ENCODE measurements at places on chromosomes 3 and 15. TPM values are rescaled to one million over a fixed set of nuclear protein-coding genes. Genes with fewer than 3 reads are reported as not detected.

- no peak for DNase-seq
These were observed 630.9 kb downstream of the PYDC2 start for GRCh38 chr3:192091831-192092230.

DNA sequence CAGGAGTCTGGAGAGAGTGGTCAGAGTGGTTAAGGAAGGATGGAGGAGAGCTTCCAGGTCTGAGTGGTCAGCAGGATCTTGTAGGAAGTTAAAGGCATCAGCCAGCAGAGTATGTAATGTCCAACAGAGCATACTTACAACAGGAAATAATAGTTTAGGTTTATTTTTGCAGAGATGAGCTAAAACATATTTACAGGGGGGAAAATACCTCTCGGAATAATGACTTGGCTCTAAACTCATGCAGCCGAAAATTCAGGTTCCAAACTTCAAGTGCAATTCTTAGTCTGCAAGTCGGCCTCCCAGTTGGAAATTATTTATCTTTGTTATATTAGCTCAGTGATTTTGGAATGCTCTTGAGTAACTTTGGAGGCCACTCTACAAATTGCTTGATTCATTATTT lies 385.0 kb upstream of the C2CD4B start:
- no peak for DNase-seq

- no peak for DNase-seq
These were observed 26.6 kb downstream of the ILDR1 start for GRCh38 chr3:121995161-121996137.

DNA sequence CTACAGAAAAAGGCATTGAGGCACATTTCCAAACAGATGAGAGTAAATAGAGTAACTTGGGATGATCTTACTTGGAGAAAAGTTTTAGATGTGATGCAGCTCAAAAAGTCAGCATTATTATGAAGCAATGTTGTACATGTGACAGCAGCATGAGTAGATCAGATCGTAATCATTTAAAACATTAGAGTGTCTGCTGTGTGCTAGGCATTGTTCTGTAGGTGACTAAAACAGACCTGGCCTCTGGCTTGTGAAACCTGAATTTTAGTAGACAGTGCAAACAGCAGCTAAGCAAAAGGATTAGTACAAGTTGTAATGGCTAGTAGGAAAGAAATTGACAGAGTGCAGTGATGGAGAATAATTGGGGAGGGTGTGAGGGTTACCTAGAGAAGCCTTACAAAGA lies 15.1 kb downstream of the UBE2E1 start:
- DNase-seq: no peak

GRCh38 chr15:81643771-81644170 lies 269.8 kb upstream of the TMC3 start:
- DNase-seq: no peak

DNA sequence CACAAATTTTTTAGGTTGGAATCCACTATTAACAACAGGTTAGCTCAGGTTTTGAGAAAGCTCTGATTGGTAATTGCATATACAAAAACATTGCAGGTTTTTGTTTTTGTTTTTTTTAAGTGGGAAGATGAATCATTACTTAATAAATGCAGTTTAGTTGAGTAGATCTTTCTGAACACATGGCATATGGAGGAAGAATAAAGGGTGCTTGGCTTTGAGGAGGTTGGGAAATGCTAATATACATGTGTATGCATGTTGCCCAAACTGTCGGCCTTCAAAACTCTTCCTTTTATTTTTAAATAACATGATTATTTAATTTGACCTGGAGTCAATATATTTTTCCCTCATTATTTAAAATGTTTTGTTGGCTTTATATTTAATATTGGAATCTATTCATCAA lies 32.8 kb downstream of the ZBTB38 start:
- DNase-seq: no peak

DNA sequence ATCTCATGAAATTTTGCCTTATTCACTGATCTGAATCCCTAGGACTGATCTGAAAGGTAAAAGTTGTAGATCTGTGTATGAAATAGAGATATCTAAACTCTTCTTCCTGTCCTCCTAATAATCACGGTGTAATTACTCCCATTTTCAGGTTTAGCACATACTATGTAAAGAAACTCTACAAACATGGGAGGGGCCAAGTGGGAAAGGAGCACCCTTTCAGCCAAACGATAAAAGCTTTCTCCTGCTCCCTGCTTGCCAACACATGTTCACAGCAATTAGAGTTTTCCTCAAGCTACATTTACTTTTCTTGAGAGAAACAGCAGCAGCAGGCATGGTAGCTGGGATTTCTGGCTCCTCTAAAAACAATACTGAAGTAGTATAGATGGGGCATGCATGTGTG lies 71.6 kb downstream of the CHAC1 start:
- no peak for DNase-seq

DNA sequence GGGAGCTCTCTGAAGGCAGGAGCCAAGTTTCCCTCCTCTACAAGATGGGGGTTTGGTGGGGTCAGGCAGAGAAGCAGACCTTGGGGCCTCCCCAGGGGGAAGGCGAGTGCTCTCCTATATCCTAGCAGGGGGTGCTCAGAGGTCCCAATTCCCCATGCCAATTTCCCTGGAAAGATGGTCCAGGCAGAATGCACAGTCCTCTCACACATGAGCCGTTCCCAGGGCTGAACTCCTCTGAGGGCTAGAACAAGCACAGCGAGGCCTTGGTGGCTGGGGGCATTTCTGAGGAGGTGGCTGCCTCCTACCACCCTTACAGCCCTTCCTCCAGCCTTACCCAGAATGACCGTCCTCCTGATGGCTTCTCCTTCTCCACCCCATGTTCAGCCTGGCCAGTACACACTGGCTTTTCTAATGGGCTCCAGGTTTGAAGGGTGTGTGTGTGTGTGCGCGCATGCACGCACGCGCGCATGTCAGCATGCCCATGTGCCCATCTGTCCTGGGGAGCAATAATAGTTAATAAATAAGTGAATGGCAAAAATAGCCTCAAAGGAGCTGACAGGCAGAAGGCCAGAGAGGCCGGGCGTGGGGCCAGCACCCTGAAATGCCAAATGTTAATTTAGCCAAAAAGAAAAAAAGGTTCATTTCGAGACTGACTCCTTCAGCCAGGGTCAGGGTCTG lies 24.4 kb downstream of the ADCY5 start:
- DNase-seq: no peak

DNA sequence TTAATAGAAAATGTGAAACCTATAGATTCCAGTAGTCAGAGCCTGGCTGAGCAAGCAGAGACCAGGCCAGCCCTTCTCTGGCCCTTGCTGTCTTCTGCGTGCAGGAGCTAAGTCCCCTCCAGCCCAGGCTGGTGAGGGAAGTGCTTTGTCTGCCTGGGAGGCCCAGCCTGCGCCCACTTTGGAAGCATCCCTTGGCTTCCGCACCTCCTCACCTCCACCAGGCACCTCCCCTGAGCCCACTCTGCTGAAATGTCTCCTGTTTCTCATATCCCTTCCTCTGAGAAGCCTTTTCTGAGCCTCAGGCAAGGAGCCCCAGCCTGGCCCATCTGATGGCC lies 45.3 kb downstream of the ALDH1L1 start:
- DNase-seq: no peak

DNA sequence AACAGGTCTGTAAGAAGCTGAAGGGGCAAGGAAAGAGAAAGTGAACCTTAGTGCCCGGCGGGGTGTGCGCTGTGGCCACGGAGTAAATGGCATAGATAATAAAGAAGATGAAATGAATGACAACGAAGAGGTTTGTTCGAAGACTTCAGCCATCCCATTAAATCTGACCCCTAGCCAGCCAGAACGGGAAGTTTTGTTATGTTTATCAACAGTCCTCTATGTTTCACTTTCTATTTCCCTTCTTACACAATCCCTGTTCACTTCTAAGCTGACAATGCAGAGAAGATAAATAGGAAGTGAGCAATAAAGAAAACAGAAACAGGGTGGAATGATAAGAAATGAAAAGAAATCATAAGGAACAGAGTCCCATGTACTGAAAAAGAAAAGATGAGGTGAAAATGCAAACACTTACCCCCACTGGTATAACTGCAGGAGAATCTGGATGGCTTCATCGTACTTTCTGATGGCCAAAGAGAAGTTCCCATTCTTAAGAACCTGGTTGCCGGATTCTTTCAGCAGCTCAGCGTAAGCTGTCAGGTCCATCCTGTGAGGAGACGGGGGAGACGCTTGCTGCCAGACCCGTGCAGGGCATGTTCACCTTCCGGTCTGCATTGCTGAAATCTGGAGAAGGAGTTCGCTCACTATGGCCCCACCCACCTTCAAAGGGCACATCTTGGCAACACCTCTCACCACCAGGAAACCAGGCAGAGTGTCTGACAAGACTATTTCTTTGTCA lies 36.8 kb downstream of the TRANK1 start:
- no peak for DNase-seq

- no peak for DNase-seq
These were observed 229.5 kb upstream of the ROPN1 start for GRCh38 chr3:124221422-124221821.

DNA sequence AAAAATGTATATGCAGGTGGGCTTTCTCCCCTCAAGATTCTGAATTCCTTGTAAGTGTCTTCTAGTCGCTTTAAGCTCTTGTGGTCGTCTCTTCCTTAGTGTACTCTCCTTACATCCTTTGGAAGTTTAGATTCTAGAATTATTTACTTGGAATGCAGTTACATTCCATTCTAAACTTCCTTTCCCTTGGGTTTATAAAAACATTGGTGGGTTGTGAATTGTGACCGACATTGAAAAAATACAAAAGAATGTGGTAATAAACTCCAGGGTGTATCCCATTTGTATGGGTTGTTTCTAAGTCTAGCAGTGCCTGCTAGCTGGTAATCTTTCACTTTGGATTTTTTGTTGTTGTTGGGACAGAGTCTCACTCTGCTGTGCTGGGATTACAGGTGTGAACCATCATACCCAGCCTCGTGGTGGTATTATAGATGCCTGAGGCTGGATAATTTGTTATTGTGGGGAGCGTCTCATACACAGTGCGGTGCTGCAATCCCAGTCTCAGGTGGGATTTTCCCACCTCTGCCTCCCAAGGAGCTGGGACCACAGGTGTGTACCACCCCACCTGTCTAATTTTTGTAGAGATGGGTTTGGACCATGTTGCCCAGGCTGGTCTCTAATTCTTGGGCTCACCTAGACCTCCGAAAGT lies 9.1 kb downstream of the CHD2 start:
- DNase-seq: no peak

GRCh38 chr3:16723978-16724377 lies 118.8 kb upstream of the DAZL start:
- DNase-seq: no peak

- DNase-seq: no peak
These were observed 203.8 kb downstream of the RPLP1 start for GRCh38 chr15:69656271-69657030.

IGDCC3 gene
- total RNA-seq: not detected

ZDHHC23 gene
- 5.5 TPM for total RNA-seq

ARHGAP31 gene
- total RNA-seq: 61.2 TPM

CD86 gene
- total RNA-seq: 21.6 TPM

UBE2E2 gene
- total RNA-seq: 64.8 TPM

ZIC1 gene
- total RNA-seq: not detected

Measured in omental fat pad (tissue), 4 donors.